ENCODE measurements at places on chromosomes 1 and 21.

DNA sequence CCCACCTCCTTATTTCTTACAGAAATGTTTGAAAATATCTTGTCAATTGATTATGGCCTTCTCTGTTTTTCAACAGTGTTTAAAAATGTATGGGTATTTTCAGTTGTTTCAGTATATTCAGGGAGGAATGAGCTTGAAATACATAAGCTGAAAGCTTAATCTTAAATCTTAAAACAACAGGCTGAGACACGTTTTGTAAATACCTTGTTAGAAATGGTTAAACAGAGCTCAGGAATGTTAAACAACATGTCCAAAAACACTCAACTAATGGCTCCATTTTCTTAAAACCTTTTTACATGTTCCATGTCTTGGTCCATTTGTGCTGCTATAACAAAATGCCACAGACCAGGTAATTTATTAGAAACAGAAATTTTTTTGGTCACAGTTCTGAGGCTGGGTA is 953.8 kb upstream of the ADGRL2 start:
- DNase-seq, result no peak

DNA sequence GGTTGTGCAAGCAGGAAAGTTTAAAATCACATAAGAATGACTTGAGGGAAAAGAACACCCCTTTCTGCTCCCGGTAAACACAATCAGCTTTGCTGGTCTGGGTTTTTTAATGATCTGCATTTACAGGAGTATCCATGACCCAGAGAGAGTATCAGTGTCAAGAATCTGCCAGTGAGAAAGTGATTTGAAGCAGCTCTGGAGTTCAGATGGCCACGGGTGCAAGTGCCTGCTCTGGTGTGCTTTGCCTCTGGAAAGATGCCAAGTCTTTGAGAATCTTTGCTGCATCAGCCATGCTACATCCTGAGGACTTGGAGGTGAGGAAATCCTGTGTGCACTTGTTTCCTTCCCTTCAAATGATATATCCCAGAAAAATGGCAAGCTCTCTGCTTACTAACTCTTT is 18.6 kb upstream of the MYSM1 start:
- no peak for DNase-seq

- no peak for DNase-seq
Measured at GRCh38 chr1:12677565-12677964, 33.7 kb downstream of the AADACL4 start.

GRCh38 chr1:53276153-53276901 is 38.0 kb upstream of the MAGOH start:
- DNase-seq, result no peak

GRCh38 chr1:40362699-40363098 is 10.8 kb upstream of the SMAP2 start:
- no peak for DNase-seq

DNA sequence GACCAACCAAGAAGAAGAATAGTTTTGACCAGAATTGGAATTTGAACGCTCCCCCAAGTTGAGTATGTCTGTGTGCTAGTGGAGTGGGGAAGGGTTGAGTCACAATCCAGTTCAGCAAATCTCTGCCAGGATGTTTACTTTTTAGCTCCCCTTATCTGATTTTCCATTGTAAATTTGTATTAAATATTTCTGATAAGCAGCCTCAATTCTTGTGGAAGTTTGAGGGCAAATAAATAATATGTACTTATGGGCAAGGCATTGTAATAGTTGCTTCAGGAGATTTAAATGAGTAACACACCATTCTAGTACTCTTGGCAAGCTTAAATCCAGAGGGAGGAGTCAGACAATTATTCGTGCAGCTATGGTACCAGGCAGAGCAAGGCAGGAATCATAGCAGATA is 14.4 kb downstream of the CXADR start:
- DNase-seq, result no peak

GRCh38 chr1:91596474-91596873 is 95.8 kb downstream of the CDC7 start:
- DNase-seq, result peak; percentile 76

DNA sequence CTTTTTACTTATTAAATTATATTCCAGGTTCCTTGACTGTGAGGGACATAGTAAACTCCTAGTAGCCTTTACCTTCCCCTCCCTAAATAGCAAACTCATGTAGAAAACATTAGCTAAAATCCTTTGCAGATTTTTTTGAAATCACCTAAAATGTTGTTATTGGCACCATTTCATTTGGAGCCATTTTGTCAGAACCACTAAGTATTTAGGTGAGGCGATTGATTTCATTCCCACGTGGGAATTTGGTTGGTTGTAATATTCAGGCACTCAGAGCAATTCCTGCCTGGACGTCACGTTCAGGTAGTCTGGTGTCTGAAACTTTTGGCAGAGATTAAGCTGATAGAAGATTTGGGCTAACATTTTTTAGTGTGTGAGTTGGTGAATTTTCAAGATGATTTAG is 84.3 kb downstream of the CAMTA1 start:
- no peak for DNase-seq
